ENCODE measurements at places on chromosomes 2 and 18.

- no peak for DNase-seq
Observed at GRCh38 chr18:62758591-62758990, 43.2 kb downstream of the PHLPP1 start.

DNA sequence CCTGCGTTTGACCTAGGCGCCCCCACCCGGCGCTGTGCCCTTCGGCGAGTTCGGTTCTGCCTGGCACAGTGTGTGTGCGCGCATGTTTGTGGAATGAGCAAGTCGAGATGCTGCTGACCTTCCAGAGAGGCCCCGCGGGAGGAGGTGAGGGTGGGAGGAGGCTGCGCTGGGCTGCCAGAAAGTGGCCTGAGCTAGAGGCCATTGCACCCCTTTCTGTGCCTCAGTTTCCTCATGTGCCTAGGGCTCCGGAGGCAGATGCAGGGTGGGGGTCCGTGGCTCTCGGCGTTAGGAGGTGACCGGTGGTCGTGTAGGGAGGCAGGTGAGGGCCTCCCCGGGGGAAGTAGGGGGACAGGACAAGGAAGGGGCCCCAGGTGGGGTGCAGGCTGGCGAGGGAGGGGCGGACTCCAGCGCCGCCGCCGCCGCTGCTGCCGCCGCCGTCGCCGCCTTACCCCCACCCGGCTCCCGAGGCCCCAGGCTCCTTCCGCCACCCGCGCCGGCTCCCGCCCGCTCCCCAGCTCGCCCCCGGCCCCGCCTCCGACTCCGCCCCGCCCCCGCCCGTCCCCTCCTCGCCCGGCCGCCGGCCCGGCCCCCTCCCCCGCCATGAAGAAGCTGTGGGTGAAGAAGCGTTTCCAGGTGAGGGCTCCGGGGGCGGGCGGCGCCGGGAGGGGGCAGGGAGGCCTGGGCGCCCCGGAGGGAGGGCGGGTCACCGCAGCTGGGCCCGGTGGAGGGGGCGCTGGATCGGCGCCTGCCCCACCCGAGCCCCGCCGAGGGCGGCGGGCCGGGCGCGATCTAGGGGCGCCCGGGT, 7.0 kb downstream of the SPEG start:
- DNase-seq: no peak

DNA sequence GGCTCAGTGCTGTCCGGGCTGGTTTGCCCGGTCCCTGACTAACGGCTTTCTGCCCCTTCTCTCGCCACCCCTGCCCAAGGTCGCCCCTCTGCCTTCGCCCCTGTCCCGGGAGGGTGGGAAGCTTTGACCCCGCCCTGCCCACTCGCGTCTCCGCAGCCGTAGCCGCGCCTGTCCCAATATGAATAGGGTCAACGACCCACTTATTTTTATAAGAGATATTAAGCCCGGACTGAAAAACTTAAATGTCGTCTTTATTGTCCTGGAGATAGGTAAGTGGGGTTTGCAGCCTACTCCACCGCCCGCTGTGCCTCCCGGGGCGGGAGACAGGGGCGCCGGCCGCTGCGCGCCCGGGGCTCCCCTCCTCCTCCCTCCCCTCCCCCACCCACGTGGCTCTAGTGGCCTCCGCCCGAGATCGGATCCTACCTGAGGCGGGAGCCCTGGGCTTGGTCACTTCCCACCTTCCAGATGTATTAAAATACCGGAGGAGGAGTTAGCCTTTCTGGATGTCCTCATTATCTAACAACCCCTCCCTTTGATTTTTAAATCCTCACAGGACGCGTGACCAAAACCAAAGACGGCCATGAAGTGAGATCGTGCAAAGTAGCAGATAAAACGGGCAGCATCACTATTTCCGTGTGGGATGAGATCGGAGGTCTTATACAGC, 633 bp downstream of the NABP1 start:
- DNase-seq: peak; percentile 47

DNA sequence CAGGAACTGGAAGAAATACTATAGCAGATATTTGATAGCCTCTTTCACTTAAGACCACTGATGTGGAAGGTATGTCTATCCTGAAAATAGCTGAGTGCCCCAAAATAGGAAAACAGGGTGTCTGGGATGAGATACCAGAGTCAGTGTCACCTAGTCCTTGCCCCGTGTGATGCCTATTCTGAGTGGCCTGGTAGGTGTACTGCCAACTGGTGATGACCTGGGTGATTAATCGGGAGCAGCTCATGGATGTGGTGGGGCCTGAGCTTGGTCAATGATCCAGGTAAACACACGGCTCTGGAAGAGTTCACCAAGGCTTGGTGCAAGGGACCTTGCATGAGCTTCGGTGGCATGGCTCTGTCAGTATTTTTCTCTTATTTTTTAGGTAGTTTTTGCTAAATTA, 95.2 kb downstream of the TANC1 start:
- DNase-seq: no peak

DNA sequence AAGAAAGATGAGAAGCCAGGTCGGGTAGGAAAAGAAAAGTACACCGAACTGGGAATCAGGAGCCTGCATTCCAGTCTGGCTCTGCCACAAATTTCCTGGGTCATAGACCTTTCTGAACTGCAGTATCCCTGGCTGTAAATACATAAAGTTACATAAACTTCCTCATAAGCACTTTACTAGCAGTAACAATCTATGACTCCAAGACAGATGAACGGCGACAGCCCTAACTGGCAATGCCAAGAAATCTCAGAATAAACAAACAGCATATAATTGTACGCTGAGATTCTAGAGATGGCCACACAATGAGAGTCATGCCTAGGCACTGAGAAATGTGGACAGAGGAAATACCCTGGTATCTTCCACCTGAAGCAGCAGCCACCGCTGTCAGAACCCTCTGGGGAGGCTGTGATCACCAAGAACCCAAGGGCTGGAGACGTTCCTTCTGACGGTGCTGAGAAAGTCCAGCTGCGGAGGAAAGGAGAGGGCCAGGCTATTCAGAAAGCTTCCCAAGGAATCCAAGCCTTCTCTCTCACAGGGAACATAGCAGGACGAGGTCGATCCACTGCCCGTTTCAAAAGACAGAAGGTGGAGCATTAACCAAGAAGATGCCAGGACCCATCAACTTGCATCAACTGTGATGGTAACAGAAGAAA, 89.3 kb upstream of the SLC66A3 start:
- DNase-seq: no peak

GRCh38 chr18:78407466-78407844, 572.2 kb upstream of the SALL3 start:
- DNase-seq: no peak

GRCh38 chr18:33210575-33211189, 229.8 kb downstream of the CCDC178 start:
- DNase-seq: no peak

DNA sequence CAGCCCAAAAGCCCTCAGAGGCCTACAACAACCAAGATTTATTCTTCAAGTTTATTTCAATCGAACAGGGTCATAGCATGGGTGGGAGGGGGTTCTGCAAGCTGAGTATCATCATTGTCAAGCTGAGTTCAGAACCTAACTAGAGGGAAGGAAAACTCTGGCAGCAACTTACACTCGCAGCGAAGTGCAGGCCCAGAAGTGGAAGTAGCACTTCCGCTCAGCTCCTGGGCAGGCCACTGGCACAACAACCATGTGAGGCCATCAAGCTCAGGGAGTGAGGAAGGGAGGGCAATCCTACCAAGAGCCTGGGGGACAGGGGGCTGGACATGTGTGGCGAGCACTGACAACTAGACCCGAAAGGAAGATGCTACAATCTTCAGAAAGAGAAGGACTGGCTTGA, 4.8 kb downstream of the UXS1 start:
- DNase-seq: no peak

DNA sequence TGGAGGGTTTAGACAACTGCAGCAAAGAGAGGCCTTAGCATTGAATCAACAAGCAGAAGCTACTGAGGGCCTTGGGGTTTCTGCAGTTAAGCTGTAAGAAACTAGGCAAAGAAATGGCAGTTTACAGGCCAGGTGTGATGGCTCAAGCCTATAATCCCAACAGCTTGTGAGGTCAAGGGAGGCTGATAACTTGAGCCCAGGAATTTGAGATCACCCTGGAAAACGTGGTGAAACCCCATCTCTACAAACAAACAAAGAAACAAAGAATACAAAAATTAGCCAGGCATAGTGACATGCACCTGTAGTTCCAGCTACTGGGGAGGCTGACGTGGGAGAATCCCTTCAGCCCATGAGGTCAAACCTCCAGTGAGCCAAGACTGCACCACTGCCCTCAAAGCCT, 421.6 kb upstream of the CHST9 start:
- DNase-seq: no peak

DNA sequence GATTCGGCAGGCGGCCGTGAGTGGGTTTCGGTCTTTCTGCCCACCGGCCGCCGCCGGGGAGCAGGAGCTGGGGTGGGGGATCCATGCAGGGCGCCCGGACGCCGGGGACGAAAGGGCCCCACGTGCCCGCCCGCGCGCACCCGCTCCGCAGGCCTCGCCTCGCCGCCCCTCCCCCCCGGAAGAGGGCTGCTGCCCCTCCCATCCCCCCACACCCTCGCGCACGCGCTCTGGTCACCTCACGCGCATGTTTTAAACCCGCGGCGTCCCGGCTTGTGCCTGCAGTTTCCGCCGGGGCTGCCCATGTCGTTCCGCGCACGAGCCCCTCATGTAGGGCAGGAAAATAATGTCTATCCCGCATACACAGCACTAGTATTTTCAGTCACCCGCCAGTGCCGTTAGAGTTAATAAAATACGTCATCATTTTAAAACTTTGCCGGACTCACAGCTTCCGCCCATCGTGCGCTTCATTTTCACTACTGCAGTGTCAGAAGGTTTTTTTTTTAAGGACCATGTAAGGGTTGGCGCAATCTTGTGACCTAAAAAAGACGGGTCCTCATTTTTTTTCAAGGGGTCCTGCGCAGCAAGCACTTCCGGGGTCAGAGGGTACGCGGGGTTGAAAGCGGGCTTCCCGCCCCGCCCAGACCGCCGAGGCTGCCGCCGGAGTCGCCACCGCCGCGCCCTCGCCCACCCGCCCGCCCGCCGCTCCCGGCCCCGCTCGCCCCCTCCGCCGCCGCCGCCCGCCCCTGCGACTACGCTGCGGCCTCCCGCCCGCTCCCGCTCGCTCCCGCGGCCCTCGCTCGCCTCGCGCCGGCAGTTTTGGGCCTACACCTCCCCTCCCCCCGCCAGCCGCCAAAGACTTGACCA, at the start of gene PCBP1:
Gene PCBP1 (plus strand): TSS at position 640 of the 864 bp plus-strand sequence. CDS start 267 bp downstream, outside the sequence.
- peak; percentile 94 for DNase-seq

GRCh38 chr2:203451011-203451410, 84.1 kb downstream of the RAPH1 start:
- no peak for DNase-seq

DNA sequence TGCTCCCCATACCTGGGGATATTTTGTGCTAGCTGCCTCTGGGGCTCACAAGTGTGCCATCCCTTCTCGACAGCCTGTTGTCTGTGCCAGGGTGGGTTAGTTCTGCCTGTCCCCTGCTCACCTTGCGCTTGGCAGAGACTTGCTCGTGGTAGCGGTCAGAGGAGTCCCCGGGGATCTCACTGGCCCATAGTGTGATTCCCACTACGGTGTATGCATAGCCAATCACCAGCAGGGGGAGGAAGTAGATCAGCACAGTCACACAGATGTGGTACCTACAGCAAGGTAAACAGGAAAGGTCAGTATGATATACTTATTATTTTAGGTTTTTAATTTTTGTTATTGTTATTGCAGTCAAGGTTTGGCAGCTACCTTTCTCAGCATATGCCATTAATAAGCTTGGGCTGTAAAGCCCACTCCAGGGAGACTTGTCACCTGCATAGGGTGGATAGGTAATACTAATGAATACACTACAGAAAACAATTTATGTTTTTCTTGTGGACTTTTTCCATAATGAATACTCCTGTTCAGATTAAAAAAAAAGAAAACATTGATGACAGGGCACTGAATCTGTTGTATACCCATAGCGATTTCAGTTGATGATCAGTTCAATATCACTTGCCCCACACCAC, 95.2 kb downstream of the POLE4 start:
- DNase-seq: no peak

DNA sequence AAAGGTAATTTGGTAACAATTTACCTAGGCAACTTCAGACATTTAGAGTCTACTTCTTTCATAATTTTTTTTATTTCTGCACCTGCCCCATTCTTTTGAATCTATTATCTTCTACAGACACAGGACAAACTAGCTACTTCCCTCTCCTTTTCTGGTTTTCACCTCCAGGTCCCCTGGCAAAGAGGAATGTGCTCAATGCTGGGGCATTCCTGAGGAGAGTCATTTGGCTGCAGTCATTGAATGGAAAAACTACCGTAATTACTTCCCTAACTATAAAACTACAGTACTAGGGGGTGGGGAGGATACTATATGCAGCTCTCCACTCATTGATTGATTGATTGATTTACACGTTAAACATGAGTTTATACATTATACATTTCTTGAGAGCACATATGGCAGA, 11.2 kb upstream of the ARHGAP28 start:
- DNase-seq: no peak

Data from tibial nerve (tissue), 4 donors.